ENCODE measurements at places on chromosomes 2 and 18.
A peak's percentile ranks its signal among the peaks of the same experiment; 100 is the strongest.

DNA sequence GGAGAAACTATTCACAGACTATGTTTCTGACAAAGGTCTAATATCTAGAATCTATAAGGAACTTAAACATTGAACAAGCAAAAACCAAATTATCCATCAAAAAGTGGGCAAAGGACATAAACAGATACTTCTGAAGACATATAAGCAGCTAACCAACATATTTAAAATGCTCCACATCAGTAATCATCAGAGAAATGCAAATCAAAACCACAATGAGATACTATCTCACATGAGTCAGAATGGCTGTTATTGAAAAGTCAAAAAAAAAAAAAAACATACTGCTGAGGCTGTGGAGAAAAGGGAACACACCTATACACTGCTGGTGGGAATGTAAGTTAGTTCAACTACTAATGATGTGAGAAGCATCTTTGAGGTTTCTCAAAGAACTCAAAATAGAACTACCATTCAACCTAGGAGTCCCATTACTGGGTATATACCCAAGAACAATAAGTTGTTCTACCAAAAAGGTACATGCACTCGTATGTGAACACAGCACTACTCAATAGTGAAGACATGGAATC lies 220.4 kb upstream of the TFPI start:
- DNase-seq: no peak

- no peak for DNase-seq
Measured at GRCh38 chr2:174085781-174086180, 120.6 kb upstream of the SP3 start.

DNA sequence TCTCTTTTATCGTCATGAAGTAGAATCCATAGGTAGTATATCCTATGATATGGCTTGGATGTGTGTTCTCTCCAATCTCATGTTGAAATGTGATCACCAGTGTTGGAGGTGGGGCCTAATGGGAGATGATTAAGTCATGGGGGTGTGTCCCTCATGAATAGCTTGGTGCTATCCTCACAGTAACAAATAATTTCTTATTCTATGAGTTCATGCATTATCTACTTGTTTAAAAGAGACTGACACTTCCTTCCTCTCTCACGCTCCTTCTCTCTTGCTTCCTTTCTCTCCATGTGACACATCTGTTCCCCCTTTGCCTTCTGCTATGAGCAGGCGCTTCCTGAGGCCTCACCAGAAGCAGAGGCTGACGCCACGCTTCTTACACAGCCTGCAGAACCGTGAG lies 165.6 kb downstream of the MREG start:
- DNase-seq: no peak

DNA sequence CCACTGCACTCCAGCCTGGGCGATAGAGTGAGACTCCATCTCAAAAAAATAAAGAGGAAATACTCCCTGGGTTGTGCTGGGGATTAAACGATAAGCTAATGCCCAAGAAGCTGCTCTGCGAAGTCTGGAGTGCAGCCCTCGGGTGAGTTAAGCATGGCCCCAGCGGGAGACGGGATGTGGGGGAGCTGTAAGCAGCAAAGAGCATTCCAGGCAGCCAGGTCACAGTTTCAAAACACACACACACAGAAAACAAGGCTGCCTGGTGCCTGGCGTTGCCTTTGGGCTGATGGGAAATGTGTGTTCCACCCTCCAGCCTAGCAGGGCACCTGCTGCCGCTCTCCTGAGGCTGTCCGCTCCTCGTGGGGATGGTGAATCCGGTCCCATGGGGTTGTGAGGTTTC lies 24.1 kb downstream of the ODC1 start:
- no peak for DNase-seq

DNA sequence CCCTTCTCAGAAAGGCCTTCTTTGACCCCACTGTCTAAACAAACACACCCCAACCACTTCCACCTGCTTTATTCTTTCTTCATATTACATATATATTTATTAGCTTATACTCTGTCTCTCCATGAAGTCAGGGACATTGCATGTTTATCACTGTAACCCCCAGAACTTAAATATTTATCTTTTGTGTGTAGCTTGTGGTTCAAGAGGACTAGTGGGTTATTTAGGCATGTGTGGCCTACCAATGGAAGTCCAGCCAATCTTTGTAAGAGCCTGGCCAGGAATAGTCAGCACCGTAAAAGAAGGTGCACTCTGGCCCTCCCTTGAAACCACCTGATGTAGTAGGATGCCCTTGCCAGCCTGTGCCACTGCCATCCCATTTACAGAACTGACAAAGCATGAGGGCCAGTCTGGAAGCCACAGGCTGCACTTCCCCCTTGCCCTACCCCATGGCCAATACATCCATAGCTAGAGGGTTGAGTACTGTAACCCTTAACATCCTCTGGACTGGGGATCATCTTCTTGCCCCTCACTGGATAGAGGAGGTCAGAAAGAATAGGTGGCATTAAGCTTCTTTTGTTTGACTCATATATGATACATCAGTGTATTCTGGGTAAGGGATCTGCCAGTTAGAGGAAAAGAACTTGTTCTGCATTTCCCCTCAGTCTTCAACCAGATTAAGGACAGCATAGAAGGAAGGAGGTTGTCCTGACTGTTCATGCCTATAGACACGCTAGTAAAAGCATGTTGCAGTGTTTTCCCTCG lies 4.9 kb downstream of the NEMP2 start:
- DNase-seq: peak; percentile 43

- DNase-seq: no peak
Measured at GRCh38 chr18:31235856-31236255, 73.2 kb upstream of the DSC1 start.

- DNase-seq: no peak
Measured at GRCh38 chr2:158994920-158995676, 26.7 kb downstream of the TANC1 start.

GRCh38 chr18:61596296-61596695 lies 263.1 kb downstream of the CDH20 start:
- no peak for DNase-seq

- DNase-seq: peak; percentile 63
Measured at GRCh38 chr2:31888550-31888949, 122.3 kb downstream of the MEMO1 start.

GRCh38 chr2:176758426-176758825 lies 454.2 kb upstream of the HNRNPA3 start:
- no peak for DNase-seq

GRCh38 chr2:204544961-204545860 lies at the start of gene PARD3B:
TSS of gene PARD3B (plus strand) at chr2:204545475. CDS start at chr2:204546000, 525 bp downstream.
- peak; percentile 1 for DNase-seq

DNA sequence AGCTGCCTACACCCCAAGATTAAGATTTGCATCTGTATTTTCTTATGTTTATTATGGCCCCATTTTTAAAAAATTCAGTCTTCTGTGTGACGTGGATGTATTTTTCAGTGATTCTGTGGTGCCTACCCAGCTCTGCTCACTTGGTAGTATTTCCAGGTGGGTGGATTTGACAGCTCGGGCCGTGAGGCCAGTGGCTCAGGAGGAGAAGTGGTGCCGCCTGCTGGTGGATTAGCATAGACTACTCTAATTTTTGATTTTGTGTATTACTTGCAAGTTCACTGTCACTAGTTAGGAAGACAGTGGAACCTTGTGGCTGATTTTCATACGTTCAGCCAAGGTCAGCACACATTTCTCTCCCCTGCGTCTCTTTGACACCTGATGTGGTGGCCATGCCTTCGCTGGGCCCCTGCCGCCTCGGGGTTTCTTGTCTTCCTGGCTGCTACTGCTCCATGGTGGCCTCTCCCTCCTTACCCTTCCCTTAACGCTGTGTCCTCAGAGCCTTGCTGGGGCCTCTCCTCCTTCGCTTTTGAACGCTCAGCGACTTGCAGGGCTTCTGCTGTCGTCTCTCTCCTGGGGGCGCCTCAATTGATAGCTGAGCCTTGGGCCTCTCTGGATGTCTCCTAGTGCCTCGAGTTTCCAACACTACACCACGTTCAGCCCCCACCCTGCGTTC lies 89.4 kb downstream of the DGKD start:
- peak; percentile 47 for DNase-seq

- DNase-seq: no peak
Measured at GRCh38 chr18:37869051-37869450, 303.5 kb upstream of the CELF4 start.

Measured in AML-193 (cell line).